Right lung (tissue), 10 donors: ENCODE measurements at places on chromosomes 2 and 18. TPM values are rescaled to one million over a fixed set of nuclear protein-coding genes. Genes with fewer than 3 reads are reported as not detected.

FLACC1 gene
- 2.5 TPM for polyA plus RNA-seq

C1QL2 gene
- polyA plus RNA-seq = not detected

DNA sequence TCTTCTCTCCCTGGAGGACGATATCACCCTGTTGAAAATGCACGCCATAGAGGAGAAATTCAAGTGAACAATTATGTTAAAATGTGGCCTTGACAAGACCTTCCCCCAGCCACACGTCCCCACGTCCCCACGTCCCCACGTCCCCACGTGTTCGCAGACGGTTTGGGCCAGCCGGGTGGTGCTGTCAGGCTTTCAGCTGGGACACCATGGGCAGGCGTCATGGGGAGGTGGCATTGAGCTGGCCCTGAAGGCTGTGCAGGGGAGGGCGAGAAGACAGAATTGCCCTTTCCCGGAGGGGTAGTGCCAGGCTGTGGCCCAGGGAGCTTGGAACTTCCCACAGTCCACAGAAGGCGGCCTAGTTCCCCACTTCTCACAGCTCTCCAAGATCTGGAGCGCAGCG lies 240.7 kb upstream of the RAB6C start:
- no peak for DNase-seq

DNA sequence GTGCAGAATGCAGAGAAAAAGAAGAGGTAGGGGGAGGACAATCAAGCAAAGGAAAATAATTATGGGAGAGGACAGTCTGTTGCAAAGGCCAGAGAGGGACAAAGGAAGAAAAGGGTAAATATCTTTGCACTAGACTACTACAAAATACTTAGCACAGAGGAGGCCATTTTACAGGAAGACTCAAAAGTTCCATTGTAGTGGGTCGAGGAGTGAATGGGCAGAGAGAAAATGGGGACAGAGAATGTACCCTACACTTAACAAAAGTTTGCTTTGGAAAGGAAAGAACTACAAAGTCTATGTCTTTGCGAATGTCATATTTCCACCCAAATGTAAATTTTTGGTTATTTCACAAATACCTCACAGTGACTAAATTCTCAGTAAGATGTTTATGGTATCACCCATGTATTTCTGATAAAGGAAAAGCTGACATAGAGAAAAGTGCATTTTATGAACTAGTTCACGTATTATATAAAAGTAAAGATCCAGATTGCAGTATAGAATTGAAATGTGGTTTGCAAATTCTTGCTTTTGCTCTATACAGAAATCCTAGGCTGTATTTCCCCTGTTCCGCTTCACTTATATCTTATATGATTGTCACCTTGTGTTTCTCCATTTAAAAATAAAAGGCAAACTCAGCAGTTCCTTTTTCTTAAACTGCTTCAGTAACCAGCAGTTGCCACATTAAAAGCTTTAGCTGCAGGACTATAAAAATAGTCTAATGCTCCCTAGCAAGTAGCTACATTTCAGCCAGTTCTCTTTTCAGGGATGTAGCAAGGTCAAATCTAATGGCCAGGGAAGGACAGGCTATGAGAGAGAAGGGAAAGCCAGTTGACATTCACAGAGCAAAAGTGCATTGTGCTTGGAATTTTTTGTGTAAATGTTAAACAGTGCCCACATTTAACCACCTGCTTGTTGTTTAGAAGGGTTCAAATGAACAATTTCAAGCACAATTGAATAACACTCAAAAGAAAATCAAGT lies 79.7 kb upstream of the CYTIP start:
- no peak for DNase-seq

- no peak for DNase-seq
Measured at GRCh38 chr2:132392221-132392620, 24.4 kb upstream of the GPR39 start.

DNA sequence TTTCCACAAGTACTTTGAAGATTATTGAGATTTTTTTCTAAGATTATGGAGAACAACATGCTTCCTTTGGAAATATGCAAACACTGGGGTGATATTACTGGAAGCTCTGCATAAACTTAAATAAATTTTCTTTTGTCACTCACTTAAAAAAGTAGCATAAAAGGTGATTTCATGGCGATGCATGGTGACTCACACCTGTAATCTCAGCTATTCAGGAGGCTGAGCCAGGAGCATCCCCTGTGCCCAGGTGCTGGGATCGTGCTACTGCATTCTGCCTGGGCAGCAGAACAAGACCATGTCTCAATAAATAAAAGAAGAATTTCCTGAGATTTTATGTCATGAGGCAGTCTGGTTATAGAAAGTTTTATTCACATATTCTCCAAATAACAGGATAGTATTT lies 679.1 kb upstream of the CDH2 start:
- DNase-seq = no peak

TPO gene
- 0.18 TPM for polyA plus RNA-seq

RNPEPL1 gene
- polyA plus RNA-seq = 17.1 TPM

ABCB11 gene
- not detected for polyA plus RNA-seq
